ENCODE measurements at places on chromosomes 5 and 9.

DNA sequence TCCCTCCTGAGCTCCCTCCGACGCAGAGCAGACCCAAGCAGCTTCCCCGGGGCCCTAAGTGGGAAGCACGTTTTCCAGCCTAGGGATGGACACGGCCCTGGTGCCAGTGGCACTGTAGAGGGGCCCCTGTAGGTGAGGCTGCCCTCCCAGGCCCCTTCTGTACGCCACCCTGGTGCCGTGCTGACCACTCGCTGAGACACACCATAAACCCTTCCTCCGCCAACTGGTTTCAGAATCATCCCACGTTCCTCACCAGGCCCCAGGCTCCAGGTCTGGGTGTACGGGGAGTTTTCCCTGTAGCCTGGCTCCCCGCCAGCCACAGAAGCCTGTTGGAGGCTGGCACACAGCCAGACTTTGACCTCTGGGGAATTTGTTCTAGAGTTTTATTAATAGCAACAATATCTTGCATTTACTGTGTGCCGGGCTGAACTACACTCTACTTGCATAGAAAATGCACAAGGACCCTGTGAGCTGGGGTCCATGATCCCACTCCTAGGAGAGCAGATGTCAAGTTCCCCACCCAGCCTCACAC, 18.2 kb upstream of the WDR38 start:
- no peak for DNase-seq

- DNase-seq, result no peak
Measured at GRCh38 chr9:123414936-123415930, 59.2 kb downstream of the CRB2 start.

DNA sequence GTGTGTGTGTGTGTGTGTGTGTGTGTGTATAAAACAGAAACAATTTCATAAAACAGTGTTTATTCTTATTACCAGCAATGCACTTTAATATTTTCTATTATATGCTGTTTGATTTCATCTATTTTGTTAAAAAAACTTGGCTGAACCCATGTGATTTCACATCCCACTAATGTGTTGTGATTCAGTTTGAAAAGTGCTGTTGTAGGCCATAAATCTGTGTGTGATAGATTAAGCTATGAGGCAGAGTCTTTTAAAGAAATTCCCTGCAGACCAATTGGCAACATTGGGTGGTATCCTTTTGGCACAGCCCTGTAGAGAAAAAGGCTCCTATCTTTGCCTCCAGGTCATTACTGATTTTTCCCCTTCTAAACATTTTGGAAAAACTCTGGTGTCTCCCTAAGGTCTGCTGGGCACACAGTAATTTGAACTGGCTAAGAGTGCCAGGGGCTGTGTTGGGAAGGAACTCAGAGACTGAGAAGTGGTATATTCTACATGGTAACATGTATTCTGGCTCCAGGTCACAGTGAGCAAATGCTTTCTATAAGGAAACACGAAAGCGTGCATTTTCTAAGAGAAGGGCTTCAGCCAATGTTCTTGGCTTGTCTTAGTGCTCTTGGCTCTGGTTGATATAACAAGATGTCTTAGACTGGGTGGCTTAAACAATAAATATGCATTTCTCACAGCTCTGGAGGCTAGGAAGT, 4.5 kb downstream of the CAMK4 start:
- DNase-seq, result no peak

GRCh38 chr5:148978370-148979082, 84.3 kb downstream of the SH3TC2 start:
- no peak for DNase-seq

DNA sequence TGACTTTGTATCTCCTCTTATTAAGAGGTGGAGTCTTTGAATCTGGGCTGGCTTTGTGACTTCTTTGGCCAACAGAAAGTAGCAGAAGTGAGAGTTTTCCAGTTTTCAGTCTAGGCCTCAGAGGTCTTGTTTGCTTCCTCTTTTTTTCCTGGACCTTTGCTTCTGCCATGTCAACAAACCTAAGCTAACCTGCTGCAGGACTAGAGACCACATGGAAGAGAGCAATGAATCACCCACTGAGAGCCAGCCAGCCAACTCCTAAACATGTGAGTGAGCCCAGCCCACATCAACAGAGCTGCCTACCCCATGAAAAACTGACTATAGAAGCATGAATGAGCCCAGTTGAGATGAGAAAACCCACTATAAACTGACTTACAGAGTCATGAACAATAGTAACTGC, 29.9 kb downstream of the MRPL22 start:
- DNase-seq, result no peak

DNA sequence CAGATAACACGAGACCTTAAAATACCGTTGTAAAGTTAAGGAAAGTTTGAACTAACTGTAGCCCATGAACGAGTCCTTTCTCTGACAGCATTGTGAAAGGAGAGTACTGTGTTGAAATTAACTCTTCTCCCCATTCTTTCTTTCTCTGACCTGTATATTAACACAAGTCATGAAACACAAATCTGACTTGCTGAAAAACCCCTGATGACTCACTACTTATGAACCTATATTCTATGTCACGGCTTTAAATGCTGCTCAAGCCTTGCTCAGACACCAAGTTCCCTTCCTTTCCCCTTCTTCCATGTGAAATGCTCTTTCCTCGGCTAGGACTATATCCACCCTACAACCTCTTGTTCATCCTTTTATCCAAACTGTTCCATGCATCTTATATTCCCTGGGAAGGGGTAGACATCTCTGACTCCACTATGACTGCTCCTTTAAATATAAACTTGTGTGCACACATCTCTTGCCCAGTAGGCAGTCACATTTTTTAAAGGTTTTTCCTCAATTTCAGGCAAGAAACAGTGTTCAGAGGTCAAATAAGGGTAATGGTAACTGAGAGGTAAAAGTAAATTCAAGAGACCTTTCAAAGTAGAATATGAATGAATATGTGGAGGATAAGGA, 142.9 kb downstream of the NFIB start:
- DNase-seq, result no peak

- no peak for DNase-seq
Measured at GRCh38 chr5:43649256-43649655, 46.3 kb downstream of the NNT start.

DNA sequence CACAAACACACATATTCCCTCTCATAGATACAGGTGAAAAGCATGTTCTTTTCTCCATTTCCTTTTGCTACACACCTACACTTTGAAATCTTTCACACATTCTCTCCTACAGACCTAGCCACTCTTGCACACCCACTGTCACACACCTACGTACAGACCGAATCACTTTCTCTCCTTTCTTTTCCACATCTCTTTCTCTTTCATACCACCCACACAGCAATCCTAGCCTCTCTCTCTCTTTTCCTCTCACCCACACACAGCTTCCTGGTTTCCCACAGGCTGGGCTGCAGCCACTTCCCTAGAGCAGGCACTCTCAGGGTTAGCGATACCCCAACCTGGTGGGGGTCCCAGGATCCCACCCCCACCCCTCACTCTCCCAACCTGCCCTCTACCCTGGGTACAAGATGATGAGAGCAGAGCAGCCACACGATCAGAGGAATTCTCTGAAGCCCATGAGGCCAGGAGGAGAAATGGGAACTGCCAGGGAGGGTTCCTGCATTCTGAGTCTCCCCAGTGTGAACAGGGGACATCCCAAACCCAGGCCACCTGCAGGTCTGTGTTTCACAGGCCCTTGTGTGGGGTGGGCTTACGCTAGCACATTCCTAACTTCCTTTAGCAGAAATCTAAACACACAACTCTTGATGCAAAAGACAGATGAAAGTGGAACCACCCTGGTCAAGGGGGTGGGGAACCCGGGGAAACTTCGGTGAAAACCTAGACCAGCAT, 17.1 kb upstream of the SYNPO start:
- no peak for DNase-seq

DNA sequence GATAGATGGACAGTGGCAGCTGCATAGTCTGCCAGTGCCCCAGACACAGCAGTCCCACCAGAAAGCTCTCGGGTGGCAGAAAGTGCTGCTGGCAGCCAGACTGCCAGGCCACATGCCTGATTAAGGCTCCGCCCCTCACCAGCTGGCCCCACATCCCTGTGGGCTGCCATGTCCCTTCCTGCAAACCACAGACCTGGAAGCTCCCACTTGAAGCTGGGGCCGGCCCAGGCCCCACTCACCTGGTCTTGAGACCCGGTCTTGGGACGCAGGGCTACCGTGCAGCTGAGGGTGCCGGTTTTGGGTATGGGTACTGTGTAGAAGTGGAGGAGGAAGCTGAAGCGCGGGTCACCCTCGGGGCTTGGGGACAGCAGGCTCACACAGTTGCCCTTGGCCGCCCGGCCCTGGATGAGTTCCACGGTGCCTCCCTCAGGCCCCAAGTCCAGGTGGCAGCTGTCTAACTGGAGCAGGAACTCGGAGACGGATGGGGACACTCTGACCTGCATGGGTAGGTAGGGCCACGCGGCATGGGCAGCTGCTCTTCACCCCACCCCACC, 15.3 kb downstream of the FPGS start:
- no peak for DNase-seq

- DNase-seq, result no peak
Measured at GRCh38 chr9:130482463-130482862, 37.7 kb downstream of the ASS1 start.

DNA sequence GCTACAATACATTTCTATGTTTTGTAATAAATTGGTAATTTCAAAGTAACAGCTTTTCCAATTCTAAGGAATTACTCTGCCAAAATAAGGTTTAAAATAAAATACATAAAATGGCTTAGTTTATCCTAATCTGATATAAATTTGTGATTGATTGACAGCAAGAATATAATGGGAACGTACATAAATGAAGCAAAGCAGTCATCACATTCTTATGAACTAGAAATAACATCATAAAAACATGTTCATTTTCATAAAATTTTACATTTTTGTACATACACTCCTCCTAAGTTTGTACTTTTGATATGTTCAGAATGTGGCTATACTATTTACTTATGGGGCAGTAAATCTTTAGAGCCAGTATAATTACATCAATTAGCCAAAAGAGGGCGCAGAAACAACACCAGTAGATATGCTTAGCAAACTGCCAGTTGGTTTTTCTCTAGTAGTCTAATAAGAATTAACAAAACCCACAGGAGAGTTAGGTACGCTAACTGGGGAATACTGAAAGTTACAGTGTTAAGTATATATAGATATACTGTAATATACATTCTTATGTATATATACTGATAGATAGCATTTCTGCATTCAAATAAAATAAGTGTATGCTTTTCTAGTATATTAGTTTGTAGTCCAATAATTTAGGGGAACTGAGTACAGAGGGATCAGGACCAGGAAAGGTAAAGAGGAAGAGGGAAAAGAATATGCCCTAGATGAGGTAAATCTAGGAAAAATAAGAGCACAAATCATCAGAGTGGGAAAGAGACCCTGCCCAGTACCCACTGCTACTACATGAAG, 76.8 kb downstream of the ZDHHC21 start:
- DNase-seq, result no peak

DNA sequence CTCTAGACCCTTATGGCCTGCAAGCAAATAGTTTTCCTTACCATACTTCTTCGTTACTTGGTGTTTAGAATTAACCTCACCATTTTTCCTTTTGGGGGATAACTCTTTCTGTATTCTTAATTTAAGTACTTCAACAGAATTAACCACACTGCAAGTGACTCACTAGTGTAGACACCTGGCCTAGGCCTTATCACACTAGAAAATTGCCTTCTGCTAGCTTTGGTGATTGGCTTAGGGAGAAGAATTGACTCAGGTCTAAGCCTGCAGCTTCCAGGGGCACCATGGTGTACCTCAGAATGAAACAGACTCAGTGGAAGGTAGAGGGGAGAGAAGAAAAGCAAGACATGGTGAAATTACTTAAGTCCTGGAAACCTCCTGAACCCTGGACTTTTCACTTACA, 112.8 kb upstream of the HMHB1 start:
- DNase-seq, result no peak

DNA sequence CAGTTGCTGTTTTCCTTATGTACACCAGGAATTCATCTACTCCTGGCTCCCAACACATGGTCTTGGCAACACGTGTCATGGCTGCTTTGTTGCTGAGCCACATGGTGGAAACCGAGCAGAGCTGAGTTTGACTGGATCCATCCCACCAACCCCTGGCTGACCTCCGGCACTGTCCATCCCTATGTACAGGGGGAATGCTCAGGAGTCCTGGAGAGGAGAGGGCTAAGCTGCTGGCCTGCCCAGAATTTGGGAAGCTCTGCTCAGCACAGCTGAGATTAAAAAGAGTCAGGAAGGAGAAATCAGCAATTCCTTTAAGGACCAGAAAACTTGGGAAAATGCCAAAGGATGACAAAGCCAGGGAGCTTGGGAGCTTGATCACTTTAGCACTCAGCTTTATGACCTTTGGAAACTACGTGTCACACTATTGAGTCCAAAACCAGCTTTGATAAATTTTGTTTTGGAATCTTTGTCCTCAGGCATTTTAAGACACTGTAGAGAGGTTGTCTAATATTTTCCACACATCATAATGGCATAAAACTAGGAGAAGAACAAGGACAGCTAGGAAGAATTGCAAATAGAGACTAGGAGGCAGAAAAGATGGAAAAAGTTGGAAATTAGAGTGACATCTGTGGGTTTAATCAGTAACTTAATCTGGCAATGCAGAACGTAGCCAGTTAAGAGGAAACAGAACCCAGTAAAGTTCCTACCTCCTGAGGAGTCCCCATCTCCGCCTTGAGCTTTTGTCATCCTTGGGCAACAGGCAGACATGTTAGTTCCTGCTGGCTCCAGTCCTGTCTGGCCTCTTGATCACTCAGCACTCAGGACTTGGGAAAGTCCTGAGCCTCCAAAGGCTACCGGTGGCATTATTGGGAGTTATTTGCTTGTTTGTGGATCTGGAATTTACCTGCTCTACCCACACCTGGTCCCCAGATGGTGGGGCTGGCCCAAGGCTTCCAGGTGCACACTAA, 62.5 kb upstream of the PLPP1 start:
- no peak for DNase-seq

GRCh38 chr9:108484468-108484867, 371.3 kb downstream of the ACTL7B start:
- DNase-seq, result no peak

DNA sequence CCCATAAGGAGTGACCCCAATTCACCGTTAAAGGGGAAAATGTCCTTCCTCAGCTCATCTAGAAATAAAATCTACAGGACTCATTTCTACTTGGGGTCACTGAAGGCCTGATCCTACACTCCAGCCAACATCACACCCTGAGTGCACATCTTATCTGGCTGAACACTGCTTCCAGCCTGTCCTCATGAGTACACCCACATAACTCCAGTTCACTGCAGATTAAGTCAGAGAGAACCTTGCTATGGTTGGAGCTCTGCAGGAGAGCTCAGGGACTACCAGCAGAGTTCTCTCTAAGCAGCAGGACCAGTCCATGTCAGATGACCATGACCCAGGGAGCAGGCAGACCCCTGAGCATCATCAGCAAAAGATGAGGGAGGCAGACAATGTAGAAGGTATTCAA, 126.9 kb upstream of the MAP3K1 start:
- DNase-seq, result no peak

Measured in HL-60 (cell line).